ENCODE measurements at places on chromosomes 5 and 9.

- DNase-seq: no peak
Measured at GRCh38 chr5:58770136-58770535, 187.3 kb downstream of the RAB3C start.

DNA sequence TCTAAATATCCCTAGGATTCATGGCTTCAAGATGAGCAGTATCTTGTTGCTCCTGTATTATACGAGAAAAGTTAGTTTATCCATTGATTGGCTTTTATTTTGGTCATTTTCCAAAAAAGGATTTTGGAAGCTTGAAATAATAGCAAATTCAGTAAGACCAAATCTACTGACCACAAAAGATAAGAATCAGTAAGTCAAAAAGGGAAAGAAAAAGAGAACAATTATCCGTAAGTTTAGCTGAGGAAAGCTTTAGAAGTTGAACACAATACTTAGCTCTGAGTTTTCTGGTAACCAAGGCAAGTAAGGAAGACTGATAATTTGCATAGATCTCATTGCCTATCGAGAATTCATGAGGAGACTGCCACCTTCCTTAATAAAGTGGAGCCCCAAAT is 9.1 kb downstream of the TGFBR1 start:
- no peak for DNase-seq

- no peak for DNase-seq
Measured at GRCh38 chr5:111201705-111202104, 22.5 kb upstream of the CAMK4 start.

DNA sequence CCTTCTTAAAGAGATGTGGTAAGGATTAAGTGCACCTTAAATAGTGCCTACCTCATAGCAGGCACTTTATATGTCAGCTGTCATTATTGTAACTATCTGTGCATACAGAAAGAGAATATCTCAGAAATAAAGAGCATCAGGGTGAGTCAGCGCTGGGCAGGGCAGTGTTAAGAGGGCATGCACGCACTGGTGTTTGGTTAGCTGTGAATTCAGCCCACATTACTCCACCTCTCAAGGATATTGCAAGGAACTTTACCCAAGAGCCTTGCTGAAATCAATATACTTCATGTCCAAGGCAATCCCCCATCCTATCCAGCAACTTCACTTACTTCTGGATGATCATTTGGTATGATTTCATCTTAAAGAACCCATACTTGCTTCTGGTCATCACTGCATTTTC is 300.9 kb downstream of the NTRK2 start:
- DNase-seq: no peak

- DNase-seq: no peak
Measured at GRCh38 chr5:108167174-108167573, 214.7 kb downstream of the FBXL17 start.

GRCh38 chr9:124149992-124150391 is 107.8 kb upstream of the NEK6 start:
- DNase-seq: no peak

DNA sequence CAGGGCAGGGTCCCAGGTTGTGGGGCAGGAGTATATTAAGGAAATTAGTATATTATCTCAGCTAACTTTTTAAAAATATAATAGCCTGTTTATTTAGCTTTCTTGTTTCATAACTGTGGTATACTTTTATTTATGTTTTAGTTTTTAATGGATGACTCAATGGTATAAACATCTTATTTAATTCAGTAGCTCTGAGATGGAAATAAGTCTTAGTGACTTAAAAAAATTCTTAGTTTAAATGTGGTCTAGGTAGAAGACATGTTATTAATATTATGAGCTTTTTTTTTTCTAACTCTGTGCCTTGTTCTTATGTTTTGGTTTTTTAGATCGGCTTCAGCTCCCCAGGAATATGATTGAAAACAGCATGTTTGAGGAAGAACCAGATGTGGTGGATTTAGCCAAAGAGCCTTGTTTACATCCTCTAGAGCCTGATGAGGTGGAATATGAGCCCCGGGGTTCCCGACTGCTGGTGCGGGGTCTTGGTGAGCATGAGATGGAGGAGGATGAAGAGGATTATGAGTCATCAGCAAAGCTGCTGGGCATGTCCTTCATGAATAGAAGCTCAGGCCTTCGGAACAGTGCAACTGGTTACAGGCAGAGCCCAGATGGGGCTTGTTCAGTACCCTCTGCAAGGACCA is 43.1 kb downstream of the LNPEP start:
- no peak for DNase-seq

DNA sequence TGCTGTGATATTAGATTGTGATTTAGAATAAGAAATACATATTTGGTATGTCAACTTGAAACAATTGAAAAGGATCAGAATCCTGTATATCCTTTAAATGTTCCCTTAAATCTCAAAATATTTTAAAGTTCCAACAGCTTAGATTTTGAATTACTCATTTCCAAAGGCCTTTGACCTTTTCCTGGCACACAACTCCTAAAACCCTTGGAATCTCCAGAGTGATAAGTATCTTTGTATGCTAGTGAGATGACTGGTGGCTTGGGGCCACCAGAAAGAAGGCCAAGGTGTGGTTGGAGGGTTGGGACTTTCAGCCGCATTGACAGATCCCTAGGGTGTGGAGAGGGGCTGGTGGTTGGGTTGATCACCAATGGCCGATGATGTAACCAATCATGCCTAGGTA is 104.7 kb downstream of the YIPF5 start:
- no peak for DNase-seq

All from stimulated activated CD8-positive, alpha-beta memory T cell treated with anti-CD3 and anti-CD28 coated beads, Interleukin-12 subunit alpha, Interleukin-12 subunit beta, amount 100 ng/mL, for 1 hour (primary cell).